ENCODE measurements at places on chromosomes 3 and 15.

- no peak for DNase-seq
Observed at GRCh38 chr15:74209560-74209958, 7.0 kb upstream of the STRA6 start.

DNA sequence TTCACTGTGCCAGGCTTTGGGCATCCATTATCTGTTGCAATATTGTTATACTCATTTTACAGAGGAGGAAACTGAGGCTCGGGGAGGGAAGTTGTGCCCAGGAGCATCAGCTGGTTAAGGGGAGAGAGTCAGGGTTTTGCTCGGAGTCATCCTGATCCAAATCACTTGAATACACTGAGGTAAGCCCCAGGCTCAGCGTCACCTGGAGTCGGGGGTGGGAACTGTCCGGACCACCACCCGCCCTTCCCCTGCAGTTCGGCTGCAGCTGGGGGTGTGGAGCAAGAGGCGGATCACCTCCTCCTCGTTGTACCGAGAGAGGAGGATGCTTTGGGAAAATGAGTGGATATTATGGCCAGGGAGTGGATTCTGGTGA is 646 bp downstream of the HRH1 start:
- DNase-seq: no peak

GRCh38 chr15:68485721-68486360 is 53.9 kb upstream of the ITGA11 start:
- no peak for DNase-seq

GRCh38 chr3:71130471-71131374 is 452.8 kb downstream of the FOXP1 start:
- peak; percentile 73 for DNase-seq

- DNase-seq: no peak
Observed at GRCh38 chr3:171812811-171813210, 2.5 kb upstream of the PLD1 start.

GRCh38 chr3:195746751-195747150 is 26.0 kb downstream of the MUC20 start:
- no peak for DNase-seq

- DNase-seq: peak; percentile 32
Observed at GRCh38 chr3:188170461-188171459, 16.8 kb downstream of the LPP start.

GRCh38 chr3:107272471-107272870 is 104.8 kb upstream of the CCDC54 start:
- DNase-seq: no peak

DNA sequence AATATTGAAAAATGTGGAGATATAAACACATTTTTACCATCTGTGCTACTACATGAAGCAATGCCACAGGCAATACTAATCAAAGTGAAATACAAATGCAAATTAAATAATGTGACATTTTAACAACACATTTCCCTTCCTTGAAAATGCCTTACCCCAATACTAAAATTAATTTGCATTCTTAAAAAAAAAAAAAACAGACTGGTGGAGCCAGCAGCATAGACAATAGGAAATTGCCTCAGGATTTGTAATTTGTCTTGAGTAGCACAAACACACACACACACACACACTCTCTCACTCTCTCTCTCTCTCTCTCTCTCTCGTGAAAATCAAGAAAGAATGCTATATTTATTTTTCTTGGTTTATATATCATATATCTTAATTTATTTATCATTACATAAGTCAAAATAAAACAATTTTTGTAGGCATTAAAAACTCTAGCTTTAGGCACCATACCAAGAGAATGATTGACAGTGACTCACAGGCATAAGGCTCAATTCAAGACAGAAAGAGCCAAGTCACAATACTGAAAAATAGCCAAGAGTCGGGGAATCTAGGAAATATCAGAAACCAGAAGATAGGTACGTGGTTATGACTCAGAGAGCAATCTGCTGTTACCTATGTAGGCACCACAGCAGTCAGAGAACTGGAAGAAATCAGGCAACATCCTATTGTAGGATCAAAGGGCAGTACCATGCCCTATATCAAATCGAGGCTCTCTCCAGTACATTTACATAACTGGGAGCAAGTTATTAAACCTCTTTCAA is 23.0 kb downstream of the SUCNR1 start:
- no peak for DNase-seq

DNA sequence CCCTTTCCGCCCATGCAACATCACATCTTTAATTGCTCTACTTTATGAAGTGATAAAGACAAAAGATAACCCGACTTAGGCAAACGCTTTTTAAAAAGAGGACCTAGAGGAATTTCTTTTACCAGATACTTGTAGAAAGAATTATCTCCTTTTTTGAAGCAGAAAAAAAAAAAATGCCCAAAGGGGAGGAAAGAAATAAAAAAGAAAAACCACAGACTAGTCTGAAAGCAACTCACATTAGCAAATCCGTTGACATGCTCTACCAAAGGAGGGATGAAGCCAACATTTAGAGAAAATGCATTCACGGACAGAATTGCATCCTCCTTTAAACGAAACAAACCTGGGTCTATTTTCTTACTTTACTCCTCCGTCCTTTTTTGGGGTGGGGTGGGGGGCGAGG is 213.6 kb downstream of the MEIS2 start:
- no peak for DNase-seq

DNA sequence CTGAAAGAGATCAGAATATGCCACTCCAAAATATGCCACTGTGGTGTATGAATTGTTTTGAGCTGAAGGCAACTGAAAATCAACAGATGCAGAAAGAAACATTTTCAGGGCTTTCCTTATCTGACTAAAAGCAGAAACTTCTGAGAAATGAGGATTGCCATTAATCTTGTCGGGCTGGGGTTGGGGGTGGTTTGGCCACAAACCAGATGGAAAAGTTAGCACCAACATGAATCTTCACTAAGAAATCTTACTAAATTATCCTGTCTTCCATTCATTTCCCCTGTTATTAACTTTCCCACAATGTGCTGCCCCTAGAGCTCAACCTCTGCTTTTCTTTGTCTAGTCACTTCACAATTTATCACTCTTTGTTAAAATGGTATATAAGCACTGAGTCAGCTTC is 229.9 kb upstream of the GADL1 start:
- no peak for DNase-seq

DNA sequence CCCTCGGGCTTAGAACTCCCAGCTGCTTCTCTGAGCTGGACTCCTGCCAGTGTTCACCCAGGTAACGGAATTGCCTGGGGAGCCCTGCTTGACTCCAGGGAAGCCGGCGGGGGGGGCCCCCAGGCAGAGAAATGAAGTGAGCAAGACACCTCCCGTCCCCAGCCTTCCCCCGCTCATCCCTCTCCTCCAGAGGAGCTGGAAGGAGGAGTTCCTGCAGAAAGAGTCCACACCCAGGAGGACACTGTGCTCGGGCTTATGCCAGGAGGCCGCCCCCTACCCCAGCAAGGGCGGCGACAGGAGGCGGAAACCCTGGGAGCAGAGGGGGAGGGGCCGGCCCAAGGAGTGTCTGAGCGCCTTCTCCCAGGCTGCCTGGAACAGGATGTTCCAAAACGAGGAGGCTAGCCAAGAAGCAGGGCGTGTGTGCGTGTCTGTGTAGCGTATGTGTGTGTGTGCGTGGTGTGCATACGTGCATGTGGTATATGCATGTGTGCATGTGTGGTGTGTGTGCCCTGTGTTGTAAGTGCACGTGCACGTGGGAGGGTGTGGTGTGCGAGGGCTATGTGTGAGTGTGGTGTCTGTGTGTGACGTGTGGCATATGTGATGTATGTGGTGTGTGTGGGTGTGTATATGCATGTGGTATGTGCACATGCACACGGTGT is 511.3 kb downstream of the SHQ1 start:
- DNase-seq: no peak

- DNase-seq: no peak
Observed at GRCh38 chr15:88375234-88375927, 91.8 kb downstream of the MRPL46 start.

DNA sequence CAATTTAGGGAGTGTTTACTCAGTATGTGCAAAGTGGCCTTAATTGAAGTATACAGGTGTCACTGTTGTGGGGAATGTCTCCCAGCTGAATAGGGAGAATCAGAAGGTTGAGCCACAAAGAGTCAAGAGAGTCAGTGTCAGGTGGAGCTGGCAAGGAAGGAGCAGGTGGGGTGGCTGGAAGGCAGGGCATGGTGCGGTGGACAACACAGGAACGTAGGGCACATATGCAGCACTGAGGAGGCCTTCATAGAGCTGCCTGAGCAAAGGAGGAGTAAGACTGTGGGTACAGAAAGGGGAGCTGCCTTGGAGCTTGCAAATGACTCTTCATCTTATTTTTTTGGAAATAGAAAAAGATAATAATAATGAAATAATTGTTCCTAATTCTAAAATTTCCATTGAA is 20.0 kb downstream of the ARHGEF3 start:
- no peak for DNase-seq

GRCh38 chr3:33426068-33426467 is 14.1 kb downstream of the UBP1 start:
- DNase-seq: no peak

- DNase-seq: no peak
Observed at GRCh38 chr3:59251869-59252268, 202.0 kb upstream of the CFAP20DC start.

DNA sequence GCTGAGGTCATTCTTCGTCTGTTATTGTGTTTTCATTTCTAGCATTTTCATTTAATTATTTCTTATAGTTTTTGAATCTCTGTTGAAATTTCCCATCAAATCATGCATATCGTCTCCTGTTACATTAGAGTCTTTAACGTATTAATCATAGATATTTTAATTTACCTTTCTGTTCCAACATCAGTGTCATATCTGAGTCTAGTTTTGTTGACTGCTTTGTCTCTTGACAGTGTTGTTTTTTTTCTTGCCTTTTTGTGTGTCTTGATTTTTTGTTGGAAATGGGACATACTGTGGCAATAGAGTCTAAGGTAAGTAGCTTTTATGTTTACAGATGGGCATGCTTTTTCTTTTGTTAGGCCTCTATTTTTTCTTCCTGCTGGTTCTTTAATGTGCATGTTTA is 286.8 kb upstream of the THRB start:
- DNase-seq: no peak

- no peak for DNase-seq
Observed at GRCh38 chr3:112623213-112623612, 17.7 kb downstream of the CCDC80 start.

DNA sequence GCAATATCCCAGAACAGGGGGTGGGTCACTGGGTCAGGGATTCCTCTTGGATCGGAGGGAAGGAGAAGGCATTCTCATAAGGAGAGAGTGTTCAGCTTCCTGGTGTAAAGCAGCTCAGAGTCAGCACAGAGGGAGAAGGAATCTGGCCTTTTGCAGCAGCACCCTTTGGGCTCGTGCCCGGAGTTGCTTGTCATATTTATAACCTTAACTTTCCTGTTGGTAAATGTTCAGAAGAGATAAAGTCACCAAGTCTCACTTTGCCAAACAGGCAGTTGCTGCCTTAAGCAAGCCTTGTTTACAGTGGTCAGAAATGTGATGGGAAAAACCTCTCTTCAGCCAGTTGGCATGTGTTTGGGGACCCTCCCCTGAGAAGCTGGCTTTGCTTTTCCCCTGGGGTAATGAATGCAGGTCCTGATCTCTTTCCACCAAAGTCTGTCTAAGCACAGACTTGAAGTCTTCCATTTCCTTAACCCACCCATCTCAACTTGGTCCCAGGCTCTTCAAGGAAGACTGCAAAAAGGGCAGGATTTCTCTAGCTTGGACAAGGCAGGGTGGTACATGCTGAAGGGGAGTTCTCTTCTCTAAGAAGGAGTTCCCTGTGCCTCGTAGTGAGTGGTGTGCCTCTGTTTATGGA is 206.9 kb upstream of the BHLHE40 start:
- DNase-seq: no peak

DNA sequence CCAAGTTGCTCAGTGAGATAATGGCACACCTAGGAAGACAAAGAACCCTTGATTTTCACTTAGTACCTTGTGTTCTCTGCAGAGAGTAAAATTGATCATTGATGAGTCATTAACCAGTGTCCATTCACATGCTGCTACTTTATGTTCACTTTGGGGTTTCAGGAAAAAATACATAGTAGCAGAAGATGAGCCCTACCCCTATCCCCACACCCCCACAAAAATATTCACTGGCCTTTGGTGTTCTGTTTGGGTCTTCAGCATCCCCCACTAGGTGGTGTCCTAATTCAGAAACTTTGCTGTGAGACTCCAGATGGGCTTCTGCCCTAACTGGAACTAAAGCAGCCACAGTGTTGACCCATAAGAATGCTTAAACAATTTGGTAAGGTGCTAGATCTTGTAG is 178.8 kb downstream of the KLHL25 start:
- peak; percentile 15 for DNase-seq

DNA sequence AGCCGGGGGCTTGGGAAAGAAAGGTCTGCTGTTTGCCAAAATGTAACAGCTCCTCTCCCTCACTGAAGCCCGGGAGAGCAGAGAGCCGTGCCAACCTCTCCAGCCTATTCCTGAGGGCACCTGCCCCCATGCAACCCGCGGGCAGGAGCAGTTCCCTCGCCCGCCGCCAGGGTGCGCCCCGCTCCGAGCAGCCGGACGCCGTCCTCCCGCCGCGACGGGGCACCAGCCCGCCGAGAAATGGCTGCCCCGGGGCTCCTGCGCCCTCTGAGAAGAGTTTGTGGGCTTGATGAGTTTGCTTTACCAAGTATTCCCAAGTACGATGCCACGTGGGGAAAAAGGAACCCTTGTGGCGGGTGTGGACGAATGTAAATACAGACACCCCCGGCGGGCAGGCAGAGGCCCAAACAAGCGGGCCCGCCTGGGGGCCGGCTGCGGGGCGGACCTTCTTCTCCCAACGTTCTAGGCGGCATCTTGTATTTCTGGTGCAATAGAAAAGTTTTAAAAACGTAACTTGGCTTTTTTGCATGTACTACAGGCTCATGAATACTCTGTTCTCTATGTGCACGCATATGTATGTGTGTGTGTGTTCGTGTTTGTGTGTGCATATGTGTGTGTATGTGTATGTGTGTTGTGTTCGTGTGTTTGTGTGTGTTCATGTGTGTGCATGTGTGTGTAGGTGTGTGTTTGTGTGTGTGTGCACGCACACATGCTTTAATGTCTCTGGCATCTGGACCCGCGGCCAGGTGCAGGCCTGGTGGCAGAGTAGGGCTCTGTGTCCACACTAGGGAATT is 162.9 kb downstream of the CHSY1 start:
- peak; percentile 78 for DNase-seq

- DNase-seq: peak; percentile 29
Observed at GRCh38 chr3:161395115-161396012, 24.0 kb upstream of the SPTSSB start.

GRCh38 chr15:79132770-79133169 is 42.2 kb upstream of the RASGRF1 start:
- DNase-seq: no peak

DNA sequence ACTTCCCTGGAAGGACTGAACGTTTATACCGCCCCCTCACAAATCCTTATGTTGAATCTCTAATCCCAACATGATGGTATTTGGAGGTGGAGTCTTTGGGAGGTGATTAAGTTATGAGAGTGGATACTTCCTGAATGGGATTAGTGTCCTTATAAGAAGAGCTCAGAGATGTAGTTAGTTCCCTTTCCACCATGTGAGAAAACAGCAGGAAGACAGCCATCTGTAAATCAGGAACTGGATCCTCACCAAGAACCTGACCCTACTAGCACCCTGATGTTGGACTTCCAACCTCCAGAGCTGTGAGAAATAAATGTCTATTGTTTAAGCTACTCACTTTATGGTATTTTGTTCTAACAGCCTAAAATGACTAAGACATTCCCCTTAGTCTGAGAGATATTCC is 33.3 kb upstream of the SACM1L start:
- no peak for DNase-seq

Data from activated gamma-delta T cell treated with Interleukin-2 at 50 U/mL for 16 hours (primary cell).